ENCODE measurements at places on chromosomes 7 and 10.

GRCh38 chr10:38072552-38072951, 21.6 kb upstream of the ZNF37A start:
- no peak for DNase-seq

DNA sequence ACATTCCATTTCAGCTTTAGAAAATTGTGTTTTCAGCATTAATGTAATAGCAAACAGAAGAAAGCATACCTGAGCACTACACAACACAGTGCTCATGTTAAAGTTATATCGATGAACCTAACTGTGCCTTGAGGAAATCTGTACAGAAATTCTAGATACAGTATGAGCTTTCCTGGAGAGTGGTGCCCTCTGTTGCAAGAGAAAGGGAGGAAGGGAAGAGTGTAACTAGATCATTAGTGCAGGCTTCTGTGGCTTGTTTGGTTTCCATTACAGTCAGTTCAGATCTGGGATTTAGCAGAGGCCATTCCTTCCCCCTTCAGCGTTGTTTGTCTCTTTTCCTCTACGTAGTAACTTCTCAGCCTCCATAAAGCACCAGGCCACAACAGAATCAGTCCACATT, 139.7 kb downstream of the HTR7 start:
- no peak for DNase-seq

- no peak for DNase-seq
Measured at GRCh38 chr7:150363370-150363769, 5.3 kb upstream of the REPIN1 start.

DNA sequence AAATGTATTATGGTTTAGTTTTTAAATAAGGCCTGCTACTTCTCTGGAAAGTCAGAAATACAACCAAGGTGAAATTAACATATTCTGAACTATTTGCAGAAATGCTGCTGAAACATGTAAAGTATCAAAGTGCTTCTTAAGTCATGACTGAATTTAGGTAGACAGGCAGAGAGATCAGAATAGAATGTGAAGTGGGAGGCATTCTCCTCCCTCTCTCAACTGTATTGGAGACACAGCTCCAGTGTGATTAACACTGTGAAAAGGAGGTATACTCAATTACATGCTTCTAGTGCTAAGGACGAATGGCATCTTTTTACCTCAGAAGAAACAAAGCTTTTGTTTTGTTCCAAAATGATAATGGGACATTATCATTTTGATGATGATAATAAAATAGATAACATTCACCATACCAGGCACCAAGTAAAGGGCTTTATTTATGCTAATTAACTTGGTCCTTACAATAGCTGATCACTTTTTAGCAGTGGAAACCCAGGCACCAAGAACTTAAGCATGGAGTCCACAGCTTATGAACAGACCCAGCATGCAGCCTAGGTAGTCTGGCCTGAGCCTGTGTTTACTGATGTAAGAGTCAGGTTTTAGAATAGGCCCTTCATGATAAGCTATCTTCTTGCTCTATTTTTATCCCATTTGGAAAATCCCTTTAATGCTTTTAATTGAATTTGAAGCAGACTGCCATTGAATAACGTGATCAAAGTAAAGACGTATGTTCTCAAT, 26.0 kb downstream of the PPP1R9A start:
- no peak for DNase-seq

DNA sequence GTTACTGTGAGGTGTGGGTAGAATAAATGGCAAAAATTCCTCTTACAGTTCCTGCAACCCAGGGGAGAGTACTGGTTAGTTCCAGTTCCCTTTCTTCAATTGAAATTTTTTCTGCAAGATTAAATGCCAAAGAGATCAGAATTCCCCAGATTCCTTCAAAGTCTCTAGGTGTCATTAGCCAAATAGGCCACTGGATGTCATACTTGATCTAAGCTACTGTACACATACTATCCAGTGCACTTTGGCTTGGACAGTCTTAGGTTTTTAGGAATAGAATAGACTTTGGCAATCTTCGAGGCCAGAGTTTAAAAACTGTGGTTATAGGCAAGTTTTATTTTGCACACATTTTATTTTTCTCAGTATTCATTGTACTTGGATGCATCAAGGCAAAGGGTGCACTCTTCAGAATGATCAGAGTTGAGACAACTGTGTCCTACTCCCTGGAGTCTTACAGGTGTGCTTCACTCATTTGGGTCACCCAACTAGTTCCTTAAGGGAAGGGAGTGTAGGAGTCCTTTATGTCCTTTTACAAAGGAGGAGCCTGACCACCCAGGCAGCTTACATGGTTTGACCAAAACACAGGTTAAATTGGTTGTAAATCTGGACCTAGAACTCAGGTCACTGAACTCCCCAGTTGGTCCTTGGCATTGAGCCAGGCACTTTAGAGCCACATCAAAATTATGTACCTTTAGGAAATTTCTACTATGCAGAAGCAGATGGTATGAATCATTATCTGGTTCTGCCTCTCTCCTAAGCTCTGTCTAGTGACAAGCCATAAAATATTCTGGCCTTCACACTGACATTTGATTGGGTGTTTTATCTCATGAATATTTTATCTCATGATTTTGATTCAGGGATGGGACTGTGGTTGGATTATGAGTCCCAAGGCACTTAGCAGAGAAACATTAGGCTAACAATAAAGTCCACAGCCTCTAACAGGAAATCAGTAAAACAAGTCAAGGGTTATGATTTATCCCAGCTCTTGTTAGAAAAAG, 49.5 kb downstream of the ASAH2B start:
- DNase-seq, result no peak

DNA sequence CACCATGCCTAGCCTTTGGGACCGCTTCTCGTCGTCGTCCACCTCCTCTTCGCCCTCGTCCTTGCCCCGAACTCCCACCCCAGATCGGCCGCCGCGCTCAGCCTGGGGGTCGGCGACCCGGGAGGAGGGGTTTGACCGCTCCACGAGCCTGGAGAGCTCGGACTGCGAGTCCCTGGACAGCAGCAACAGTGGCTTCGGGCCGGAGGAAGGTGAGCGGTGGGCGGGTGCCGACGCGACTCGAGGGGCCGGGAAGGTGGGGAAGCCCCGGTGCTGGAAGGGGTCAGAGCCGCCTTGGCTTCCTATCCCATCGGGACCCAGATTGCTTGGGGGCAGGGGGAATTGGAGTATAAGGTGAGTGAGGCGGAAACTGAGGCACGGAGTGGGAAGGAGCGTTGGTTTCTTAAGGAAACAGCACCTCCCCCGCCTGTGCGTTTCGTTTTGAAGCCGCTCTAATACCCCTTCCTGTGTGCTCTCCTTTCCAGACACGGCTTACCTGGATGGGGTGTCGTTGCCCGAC, 547 bp downstream of the DDIT4 start:
- no peak for DNase-seq

- DNase-seq, result no peak
Measured at GRCh38 chr10:69446229-69446628, 5.0 kb upstream of the TSPAN15 start.

- DNase-seq, result no peak
Measured at GRCh38 chr10:74058071-74058470, 60.2 kb downstream of the VCL start.

GRCh38 chr7:30788640-30789333, 17.6 kb downstream of the MINDY4 start:
- no peak for DNase-seq

- no peak for DNase-seq
Measured at GRCh38 chr10:62613424-62613823, 191.1 kb upstream of the ADO start.

GRCh38 chr10:126216632-126216961, 171.7 kb downstream of the ADAM12 start:
- DNase-seq, result no peak

- no peak for DNase-seq
Measured at GRCh38 chr10:114012650-114013049, 31.0 kb upstream of the ADRB1 start.

GRCh38 chr7:150377635-150378034, 1.5 kb upstream of the ZNF775 start:
- no peak for DNase-seq

- DNase-seq, result no peak
Measured at GRCh38 chr7:78039790-78040776, 241.5 kb downstream of the PHTF2 start.

GRCh38 chr10:118621304-118621942, 26.0 kb upstream of the PRLHR start:
- no peak for DNase-seq

DNA sequence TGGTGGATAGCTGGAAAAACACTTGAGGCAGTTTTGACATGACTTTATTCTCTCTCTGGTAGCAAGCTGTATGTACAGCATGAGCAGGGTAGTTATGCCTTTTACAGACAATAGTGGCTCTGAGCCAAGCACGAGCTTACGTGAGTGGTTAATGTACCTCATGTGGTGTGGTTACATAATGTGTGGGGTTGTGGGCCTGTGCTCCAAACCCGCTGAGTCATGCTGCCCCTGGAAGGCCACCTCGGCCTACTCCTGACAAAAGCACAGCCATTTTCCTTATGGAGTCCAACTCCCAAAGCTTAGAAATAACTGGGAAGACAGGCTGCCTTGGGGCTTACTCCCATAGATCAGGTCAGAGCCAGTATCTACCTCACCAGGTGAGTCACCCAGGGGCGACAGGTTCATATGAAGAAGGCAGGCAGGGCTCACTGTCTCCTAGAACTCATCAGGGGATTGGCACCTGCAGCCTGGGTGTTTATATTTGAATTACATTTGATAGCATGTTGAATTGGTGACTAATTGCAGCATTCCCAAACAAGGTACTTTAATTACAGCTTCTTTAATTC, 404.5 kb downstream of the ADRA2A start:
- DNase-seq, result no peak

DNA sequence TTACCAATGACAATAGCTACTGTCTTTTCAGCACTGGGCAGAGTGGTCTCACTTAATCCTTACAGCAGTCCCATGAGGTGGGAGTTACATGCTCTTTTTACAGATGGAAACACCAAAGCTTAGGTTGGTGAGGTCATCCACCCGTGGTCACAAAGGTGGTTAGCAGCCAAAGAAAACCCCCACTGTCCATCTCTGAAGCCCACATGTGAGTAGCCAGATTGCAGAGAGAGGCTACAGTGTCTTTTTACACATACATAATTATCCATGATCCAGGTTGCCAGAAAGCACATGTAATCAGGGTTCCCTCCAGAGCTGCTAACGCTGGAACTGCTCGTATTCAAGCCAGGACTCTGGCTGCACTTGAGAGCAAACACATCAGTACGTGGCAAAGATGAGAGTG, 24.6 kb upstream of the ANKRD2 start:
- no peak for DNase-seq

DNA sequence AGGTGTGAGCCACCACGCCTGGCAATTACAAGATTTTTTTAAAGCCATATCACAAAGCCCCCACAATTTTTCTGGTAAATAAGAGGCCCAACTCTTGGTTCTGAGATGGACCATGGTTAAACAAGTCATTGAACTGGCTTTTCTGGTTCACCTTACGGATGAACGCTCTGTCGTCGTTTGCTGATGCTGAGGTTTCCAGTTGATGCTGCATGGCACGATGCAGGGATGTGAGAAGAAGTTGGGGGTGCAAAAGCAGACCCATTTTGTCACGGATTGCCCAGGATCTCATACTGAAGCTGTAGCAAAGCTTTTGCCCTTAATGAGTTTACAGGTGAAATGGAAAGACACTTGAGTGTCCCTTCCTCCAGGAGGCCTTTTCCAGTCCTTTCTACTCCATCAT, 2.0 kb upstream of the IL2RA start:
- no peak for DNase-seq

DNA sequence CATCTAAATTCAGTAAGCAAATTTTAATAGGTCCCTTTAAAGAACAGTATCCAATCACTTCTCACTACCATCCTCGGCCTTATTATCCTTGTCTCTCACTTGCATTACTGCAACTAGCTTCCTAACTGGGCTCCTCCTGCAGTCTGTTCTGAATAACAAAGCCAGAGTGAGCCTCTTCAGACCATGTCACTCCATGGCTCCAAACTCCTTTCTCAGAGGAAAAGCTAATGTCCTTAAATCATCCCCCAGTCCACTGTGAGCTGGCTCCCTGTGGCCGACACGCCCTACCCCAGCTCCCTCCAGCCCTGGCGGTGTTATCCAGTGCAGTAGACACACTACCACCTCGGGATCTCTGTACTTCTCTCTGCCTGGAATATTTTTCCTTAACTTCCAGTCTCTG, 80.0 kb downstream of the EPC1 start:
- DNase-seq, result no peak

- no peak for DNase-seq
Measured at GRCh38 chr7:72709909-72710308, 118.1 kb downstream of the TYW1B start.

GRCh38 chr10:6198171-6198570, 4.6 kb upstream of the PFKFB3 start:
- no peak for DNase-seq

DNA sequence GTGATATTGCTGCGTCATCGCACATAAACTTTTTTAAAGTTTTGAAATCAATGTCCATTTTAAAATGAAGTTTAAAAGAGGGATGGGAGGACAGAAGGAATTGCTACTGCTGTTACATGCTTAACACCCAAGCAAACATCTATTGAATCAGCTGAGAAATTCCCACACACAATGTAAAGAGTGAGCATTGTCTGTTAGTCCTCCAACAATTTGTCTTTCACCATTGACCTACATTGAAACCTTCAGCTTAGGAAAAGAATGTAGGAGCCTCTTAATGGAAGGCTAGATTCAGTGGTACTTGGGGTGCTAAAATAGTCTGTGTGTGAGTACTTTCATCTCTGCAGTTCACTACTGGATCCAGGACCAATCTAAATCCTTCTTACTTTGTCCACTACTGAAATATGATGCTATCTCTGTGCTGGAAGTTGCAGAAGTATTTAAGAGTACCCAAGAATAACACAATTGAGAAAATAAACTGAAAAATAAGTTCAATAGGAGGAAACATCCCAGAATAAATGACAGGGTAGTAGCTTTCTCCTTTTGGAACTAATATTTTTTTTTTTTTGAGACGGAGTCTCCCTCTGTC, 23.8 kb upstream of the FBXW4 start:
- no peak for DNase-seq

DNA sequence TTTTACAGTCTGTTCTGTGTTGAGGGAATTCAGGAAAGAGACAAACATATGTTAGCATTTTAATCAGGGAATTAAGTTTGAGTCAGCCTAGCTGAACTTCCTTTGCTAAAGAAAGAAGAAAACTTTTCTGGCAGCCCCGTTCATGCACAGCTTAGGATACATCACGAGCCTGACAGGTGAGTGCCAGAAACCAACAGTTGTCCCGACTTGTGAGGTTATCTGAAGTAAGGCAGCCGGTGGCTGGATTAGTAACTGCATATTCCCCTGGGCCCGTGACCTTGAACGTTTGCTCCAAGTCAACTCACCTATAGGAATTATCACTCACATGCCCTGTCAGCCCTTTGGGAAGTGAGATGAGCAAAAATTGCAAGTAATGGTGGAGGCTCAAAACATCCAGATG, 24.1 kb downstream of the RBM17 start:
- DNase-seq, result no peak
